Suprapubic skin (tissue), 4 donors: ENCODE measurements at places on chromosomes 16 and 17. TPM values are rescaled to one million over a fixed set of nuclear protein-coding genes. Genes with fewer than 3 reads are reported as not detected.
A peak's percentile ranks its signal among the peaks of the same experiment; 100 is the strongest.

DNA sequence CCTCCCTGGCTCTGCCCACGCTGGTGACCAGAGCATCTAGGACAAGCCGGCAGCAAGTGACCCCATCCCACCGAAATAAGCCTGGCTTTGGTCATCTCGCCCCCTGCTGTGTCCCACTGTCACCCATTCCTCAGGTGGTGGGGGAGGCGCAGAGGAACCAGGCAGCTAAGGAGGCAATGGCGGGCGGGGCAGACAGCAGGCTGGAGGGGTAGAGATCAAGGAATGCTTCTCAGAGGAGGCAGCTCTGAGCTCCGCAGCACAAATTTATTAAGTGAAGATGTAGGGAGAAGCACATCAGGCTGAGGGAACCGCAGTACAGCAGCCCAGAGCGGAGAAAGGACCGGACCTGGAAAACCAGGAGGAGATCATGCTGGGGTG, 7.5 kb upstream of the KREMEN2 start:
- DNase-seq, result no peak

GRCh38 chr17:64003526-64004121, 5.5 kb downstream of the PRR29 start:
- DNase-seq, result peak; percentile 45

DNA sequence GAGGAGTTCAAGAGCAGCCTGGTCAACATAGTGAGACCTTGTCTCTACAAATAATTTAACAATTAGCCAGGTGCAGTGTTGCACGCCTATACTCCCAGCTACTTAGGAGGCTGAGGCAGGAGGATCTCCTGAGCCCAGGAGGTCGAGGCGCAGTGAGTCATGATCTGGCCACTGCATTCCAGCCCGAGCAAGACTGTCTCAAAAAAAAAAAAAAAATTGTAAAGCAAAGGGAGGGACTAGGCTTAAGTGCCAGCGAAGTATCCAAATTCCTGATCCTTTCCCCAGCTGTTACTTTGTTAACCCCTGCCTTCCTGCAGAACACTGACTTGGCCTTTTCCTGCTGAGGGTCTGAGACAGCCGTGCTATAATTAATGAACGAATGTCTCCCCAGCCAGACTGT, 2.7 kb downstream of the GDPD3 start:
- DNase-seq, result no peak

GRCh38 chr17:34051046-34051445, 204.0 kb upstream of the CCL2 start:
- no peak for DNase-seq

GRCh38 chr16:50329446-50330189, 39.2 kb downstream of the BRD7 start:
- no peak for DNase-seq

DNA sequence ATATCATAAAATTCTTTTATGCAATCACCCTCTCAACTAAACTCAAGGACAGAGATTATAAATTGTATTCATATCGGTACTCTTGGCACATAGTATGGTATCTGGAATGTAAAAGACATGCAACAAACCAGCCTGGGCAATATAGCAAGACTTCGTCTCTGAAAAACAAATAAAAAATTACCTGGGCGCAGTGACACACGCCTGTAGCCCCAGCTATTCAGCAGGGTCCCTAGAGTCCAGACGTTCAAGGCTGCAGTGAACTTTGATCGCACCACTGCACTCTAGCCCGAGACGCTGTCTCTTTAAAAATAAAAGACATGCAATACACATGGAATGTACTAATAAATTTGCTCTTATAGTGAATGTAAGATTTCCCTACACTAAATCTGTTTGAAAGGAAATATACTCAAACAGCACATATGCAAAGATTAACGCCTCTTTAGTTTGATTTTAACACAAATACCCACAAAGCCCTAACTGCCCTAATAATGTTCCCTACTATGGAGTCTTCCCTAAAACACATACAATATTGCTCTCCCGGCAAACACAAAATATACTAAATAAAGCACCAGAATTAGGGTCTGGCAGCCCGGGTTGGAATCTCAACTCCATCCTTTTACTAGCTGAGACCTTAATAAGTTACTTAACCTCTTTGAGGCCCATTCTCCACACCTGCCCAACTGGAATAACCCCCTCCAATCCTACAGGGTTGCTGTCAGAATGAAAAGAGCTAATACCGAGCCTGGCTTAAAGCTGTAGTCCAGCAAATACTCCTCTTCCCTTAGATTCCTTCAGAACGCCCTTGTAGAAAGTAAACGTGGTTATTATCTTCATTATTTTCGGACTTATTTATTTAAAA, 1.2 kb downstream of the ABCA5 start:
- DNase-seq, result no peak

The EVI2A gene
- 1.9 TPM for total RNA-seq

GRCh38 chr16:88646345-88647034, 4.4 kb downstream of the CYBA start:
- no peak for DNase-seq

GRCh38 chr17:39547713-39548478, 59.8 kb downstream of the NEUROD2 start:
- peak; percentile 76 for DNase-seq

The KRTAP2-3 gene
- 10.8 TPM for total RNA-seq

The MPO gene
- not detected for total RNA-seq

DNA sequence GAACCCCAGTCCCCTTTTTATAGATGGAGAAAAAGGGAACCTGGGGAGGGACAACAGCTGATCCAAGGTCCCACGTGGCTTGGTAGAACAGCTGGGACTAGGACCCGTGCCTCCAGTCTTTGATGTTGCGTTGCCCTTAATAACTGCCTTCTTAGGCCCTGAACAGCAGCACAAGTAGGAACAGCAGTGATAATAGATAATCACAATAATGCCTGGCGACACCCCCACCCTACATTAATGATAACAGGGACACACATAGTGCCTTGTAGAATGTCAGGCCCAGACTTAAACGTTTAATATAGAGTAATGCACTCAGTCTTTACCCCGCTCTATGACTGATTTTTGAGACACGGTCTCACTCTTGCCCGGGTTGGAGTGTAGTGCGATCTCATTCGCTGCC, 96.4 kb downstream of the ABCC6 start:
- DNase-seq, result no peak

GRCh38 chr16:84501077-84501735, 3.3 kb downstream of the MEAK7 start:
- no peak for DNase-seq

GRCh38 chr17:82213251-82214011, 789 bp upstream of the CCDC57 start:
- DNase-seq, result peak; percentile 77

- DNase-seq, result no peak
Measured at GRCh38 chr16:19717314-19717713, 713 bp downstream of the KNOP1 start.

GRCh38 chr17:58476812-58477211, 11.4 kb downstream of the HSF5 start:
- no peak for DNase-seq

DNA sequence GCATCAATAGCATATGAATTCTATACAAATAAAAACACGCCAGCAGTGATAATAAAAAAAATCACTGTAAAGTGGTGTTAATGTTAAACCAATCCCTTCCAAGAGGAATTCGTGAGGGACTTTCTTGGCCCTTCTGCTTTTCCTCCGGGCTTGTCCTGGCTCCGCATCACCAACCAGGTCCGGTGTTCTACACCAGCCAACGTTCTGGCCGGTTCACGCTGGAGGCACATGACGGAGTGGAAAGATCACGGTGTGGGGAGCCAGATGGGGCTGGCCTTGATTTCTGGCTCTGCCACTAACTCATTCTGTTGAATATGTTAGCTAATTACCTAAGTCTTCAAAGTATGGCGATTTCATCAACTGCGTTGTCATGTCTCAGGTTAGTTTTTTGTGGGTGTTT, 1.4 kb upstream of the KRTAP29-1 start:
- DNase-seq, result no peak

DNA sequence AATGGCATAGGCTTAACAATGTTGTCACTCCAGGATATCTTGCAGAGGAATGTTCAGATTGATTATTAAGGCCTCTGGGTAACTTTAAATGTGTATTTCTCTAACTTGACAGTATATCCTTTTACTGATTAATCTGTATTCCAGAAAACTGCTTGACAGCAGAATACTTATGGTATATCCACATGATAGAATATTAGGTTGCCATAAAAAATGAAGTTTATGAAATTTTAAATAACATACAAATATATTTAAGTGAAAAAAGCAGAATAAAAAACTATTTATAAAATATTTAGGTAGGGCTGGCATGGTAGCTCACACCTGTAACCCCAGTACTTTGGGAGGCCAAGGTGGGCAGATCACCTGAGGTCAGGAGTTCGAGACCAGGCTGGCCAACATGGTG, 106.7 kb downstream of the TRIM37 start:
- DNase-seq, result no peak

The ATP2A1 gene
- total RNA-seq, result not detected

The BBS2 gene
- 110 TPM for total RNA-seq

DNA sequence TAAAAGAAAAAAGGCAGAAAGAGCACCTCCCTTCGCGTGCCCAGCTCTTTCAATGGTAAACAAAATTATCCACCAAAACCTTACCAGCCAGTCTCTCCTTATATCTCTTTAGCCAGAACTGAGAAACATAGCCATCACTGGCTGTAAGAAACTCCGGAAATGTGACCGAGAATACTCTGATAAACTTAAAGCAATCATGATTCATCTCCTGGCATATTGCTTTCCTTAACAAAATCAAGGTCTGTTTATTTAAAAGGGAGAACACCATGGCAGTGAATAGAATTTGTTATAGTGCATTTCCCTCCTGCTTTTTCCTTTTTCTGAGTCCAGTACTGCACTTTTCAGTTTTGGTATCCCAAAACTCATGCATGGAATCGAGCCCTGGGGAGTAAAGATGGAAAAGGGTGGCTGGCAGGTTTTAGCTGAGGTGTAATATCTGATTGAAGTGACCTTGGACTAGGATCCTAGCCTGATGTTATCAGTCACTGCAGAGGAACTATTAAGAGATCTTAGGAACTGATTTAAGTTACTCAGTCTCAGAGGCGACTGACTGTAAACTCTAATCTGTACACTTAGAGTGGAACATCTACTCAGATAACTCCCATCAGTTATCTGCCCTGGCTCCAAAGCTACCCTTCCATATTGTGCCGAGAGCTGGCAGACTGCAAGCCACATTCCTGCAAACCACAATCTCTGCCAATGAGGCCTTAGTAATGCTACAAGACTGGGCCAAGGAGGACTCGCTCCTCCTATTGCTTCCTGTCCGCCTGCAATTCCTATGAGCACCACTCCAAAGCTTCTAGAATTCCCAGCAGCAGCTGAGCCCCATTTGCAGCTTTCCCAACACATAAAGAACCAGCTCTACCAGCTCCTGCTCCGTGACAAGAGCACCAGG, 7.4 kb upstream of the COX10 start:
- DNase-seq, result no peak

The ADPRM gene
- total RNA-seq, result 10.6 TPM
